A549 treated with dexamethasone at 1 μM for 4 hours (cell line): ENCODE measurements at places on chromosomes 7 and 10. TPM values are rescaled to one million over a fixed set of nuclear protein-coding genes. Genes with fewer than 3 reads are reported as not detected.

CDK1 gene
- 72.0 to 90.5 TPM (median 79.8 TPM) in 5 replicates for total RNA-seq

GPR158 gene
- 0.02 to 0.06 TPM (median 0.04 TPM) in 5 replicates for total RNA-seq

TAS2R41 gene
- not detected in 5 replicates for total RNA-seq

DMTF1 gene
- 14.4 to 23.4 TPM (median 18.4 TPM) in 5 replicates for total RNA-seq

SMKR1 gene
- total RNA-seq = 7.6 to 10.0 TPM (median 7.9 TPM) in 5 replicates

ATOH7 gene
- total RNA-seq = 0.09 to 0.33 TPM (median 0.21 TPM) in 5 replicates

PRR15 gene
- total RNA-seq = 4.7 to 7.1 TPM (median 5.0 TPM) in 5 replicates

ITIH5 gene
- 0.04 to 0.14 TPM (median 0.08 TPM) in 5 replicates for total RNA-seq

EBLN1 gene
- 0.07 to 0.18 TPM (median 0.11 TPM) in 3 of 5 replicates, not detected in the others for total RNA-seq

AGAP5 gene
- 1.3 to 2.7 TPM (median 2.4 TPM) in 5 replicates for total RNA-seq

PRKG1 gene
- 0.01 TPM in 3 of 5 replicates, not detected in the others for total RNA-seq

SPDYE5 gene
- not detected in 5 replicates for total RNA-seq

UPK3B gene
- 10.2 to 20.0 TPM (median 18.4 TPM) in 5 replicates for total RNA-seq

GPR146 gene
- total RNA-seq = 0.79 to 2.0 TPM (median 1.6 TPM) in 5 replicates

EN2 gene
- 0.61 to 1.1 TPM (median 0.90 TPM) in 5 replicates for total RNA-seq

HYAL4 gene
- 0.04 TPM in 1 of 5 replicates, not detected in the others for total RNA-seq
